ENCODE measurements at places on chromosomes 13 and 19.

GRCh38 chr19:31528261-31528660, 179.0 kb upstream of the TSHZ3 start:
- DNase-seq: no peak

DNA sequence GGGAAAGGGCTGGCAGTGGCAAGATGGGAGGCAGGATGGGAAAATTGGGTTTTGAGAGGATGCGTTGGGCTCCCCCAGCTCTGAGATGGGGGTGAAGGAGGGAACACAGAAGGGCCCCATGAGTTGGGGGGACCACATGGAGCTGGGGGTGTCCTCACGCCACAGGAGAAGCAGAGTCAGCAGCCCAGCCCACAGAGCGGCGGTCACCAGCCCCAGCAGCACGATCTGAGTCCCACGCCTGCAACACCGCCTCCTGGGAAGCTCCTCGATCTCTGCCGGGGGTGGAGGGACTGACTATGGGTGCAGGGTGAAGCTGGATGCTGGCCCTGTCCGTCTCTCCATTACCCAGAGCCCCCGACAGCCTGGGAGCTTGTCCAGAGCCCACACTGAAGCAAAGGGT, 3.3 kb downstream of the FCER2 start:
- no peak for DNase-seq

GRCh38 chr13:113064534-113065405, 40.8 kb upstream of the F7 start:
- no peak for DNase-seq

GRCh38 chr13:50629497-50629896, 214.0 kb downstream of the DLEU7 start:
- no peak for DNase-seq

DNA sequence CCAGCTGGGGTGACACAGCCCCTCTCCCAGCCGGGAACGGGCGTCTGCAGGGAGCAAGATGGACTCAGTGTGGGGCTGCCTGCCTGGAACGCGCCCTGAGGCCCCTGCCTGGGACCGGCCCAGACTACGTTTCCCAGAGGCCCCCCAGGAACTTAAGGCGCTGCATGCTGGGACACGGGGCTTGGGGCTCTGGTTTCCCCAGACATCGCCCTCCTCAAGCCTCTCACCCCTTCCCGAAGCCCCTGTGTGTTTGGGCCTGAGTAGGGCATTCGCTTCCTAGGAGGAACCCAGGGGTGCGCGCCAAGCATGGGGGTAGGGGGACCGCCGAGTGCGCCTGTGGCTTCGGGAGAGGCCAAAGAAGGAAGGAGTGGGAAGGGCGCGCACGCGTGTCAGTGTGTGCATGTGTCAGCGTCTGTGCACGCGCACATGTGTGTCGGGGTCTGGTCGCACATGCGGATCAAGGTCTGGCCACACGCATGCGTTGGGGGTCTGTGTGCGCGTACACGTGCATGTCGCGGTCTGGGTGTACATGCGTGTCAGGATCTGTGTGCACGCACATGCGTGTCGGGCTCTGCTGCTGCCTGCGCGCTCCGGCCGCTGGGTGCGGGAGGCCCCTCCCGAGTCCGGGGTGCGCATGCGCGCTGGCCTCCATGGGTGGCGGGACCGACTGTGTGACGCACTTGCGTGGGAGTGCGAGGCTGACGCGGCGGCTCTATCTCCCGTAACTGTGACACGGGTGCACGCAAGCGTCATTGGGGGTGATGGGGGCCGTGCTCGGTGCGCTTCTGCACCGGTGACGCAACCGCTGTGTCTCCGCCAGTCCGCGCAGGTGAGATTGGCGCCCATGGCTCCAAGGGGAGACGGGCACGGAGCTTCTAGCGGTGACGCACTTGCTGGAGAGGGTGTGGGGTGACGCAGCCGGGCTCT, 16.2 kb downstream of the ZNF331 start:
- DNase-seq: peak; percentile 95

- no peak for DNase-seq
Observed at GRCh38 chr13:33110713-33111413, 94.6 kb downstream of the KL start.

DNA sequence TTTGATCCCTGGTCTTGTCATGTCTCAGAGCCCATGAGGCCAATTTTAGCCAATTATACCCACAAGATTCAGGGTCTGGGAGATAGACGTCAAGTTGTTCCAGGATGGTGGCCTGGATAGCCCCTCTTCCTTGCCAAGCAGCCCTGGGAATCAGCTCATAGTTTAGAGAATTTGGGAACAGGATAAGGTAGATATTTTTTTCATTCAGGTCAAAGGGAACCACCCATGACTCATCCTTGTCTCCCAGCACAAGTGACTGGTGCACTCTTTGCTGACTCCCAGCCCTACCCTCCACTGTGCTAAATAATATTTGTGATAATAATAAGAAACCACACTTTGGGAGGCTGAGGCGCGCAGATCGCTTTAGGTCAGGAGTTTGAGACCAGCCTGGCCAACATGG, 17.1 kb upstream of the S1PR4 start:
- DNase-seq: no peak

DNA sequence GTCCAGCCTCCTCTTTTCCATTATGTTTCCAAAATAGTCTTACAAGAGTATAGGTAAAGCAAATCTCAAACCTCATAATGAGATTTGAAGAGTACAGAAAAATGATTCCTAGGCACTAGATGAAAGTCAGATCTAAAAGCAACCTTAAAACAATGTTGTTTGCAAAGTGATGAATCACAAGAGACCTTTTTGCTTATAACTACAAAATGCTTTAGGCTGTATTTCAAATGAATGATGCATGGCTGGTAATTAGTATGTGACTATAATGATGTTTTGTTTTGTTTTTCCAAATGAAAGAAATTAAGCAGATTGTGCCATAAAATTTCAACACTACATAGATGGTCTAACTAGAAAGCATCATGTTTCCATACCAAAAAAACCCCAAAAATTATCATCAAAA, 272.7 kb downstream of the DIAPH3 start:
- DNase-seq: no peak

DNA sequence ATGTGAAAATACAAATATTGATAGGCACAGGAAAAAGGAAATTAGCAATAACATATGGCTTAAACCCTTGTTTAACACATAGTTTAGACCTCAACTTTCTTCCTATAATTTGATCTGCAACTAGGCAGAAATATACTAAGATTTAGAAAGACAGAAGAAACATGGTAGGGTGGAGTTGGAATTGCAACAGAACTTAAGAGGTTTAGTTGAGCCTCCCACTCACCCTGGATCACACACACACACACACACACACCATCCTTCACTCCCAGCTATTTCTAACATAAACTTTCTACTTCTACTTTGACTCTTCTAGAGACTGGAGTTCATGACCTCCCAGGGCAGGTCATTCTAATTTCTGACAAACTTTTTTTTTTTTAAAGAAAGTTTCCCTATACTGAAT, 47.4 kb downstream of the FLT3 start:
- DNase-seq: no peak

GRCh38 chr13:111597191-111597611, 276.8 kb downstream of the TEX29 start:
- no peak for DNase-seq

DNA sequence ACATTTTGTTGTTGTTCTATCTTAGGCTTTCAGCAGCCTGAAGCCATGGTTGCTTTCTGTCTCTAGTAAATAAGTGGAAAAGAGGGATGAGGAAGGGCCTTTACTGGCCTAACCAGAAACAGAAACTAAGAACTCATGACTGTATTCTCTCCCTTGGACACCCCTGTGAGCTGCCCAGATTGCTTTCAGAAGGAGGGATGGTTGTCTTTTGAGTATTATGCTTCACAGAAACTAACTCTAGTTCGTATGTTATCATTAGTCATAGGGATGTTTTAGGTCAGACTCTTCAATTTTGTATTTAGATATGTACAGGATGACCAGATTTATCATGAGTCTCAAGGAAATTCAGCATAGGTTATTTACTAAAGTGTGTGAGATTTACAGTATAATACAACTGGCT, 17.5 kb downstream of the BORA start:
- no peak for DNase-seq
